ENCODE measurements at places on chromosomes 3 and 15.

GRCh38 chr15:78239811-78240210, 5.4 kb upstream of the ACSBG1 start:
- DNase-seq, result no peak

- no peak for DNase-seq
Measured at GRCh38 chr15:92651877-92652575, 3.5 kb downstream of the FAM174B start.

GRCh38 chr3:155386919-155387318, 93.4 kb upstream of the STRIT1 start:
- no peak for DNase-seq

GRCh38 chr3:173584838-173585831, 187.6 kb downstream of the NLGN1 start:
- no peak for DNase-seq

GRCh38 chr3:95418251-95418650, 1355.4 kb downstream of the NSUN3 start:
- no peak for DNase-seq

Data from stimulated activated CD4-positive, alpha-beta T cell treated with anti-CD3 and anti-CD28 coated beads, Interleukin-15, amount 100 ng/mL, for 1 hour (primary cell).